ENCODE measurements at places on chromosomes 11 and 22.

DNA sequence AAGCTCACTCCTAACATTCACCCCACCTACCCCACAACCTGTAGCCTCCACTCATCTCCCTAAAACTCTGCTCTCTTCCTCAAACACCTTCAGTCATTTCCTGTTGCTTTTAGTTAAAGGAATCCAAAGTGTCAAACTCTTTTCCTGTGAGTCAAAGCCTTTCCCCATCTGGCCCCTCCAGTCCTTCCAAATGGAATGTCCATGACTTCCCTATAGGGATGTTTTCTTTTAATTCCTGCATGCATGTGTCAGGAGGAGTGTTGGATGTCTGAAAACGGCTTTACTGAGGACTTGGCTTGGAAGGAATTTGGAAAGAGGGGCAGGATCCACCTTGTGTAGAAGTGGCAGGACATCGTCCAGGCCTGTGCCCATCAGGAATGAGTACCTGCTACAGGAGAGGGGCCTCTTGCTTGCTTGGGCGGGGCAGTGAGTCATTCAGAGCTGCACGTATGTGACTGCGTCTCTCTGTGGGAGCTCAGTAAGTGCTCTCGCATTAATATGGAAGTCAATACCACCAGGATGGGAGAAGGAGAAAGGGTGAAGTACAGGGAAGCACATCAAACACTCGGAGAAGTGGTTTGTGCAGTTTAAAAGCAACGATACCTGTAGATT lies 491.9 kb downstream of the OPCML start:
- DNase-seq = no peak

DNA sequence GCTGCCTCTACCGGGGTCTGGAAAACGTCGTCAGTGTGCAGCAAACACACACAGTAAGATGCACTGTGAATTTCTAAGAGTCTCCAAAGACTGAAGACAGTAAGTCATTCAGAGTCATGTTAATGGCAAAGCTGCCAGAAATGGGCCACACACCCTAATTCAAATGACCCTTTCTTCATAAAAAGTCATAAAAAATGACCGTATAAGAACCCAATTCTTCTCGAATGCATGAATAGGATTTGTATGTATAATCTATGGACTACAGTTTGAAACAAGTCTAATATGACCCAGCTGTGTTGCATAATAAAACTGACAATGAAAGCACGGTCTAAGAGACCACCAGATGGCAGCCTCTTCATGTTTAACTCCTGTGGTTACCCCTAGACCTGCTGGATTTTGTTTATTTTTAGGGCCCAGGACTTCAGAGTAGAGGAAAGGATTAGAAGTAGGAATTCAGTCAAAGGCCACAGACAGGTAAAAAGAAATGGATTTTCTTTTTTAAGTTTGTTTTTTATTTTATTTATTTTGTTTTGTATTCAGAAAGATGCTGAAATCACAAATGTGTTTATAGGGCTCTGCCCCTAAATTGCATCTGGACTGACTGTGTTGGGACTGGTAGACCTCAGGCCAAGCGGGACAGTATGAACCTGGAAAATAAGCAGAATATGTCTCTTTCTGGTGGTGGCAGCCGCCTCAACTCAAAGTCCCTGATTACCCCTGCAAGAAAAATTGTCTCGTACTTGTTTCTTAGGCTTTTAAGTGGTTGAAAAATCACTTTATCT lies 32.1 kb upstream of the SLC5A12 start:
- no peak for DNase-seq

GRCh38 chr11:33721426-33721825 lies 14.8 kb downstream of the CD59 start:
- no peak for DNase-seq

DNA sequence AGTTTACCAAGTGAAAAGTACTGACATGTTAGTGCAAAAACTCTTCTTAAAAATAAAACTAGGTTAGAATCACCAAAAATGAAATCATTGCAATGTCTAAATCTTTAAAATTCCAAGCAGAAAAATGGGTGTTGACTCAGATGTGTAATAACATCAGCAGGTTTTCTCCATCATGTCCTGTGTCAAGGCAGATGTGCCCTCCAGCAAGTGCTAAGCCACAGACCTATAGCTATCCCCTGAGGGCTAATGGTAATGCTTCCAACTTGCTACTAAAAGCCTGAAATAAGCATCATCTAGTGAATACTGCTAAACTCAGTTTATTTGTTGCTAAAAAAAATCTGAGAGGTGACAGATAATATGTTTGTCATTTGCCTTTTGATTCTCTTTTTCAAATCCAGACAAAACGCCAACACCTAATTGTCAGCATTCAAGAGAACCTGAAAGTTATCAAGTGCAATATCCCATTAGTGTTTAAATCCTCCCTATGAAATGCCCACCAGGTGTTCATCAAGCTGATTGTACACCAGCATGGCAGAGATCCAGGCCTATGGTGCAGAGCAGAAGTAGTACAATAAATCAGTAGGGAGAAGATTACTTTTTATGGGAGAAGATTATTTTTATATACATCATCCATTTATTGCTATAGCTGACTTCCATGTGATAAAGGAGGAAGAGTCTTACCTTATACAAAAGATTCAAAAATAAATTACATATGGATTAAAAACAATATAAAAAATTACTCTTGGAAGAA lies 55.1 kb upstream of the SYT9 start:
- DNase-seq = no peak

DNA sequence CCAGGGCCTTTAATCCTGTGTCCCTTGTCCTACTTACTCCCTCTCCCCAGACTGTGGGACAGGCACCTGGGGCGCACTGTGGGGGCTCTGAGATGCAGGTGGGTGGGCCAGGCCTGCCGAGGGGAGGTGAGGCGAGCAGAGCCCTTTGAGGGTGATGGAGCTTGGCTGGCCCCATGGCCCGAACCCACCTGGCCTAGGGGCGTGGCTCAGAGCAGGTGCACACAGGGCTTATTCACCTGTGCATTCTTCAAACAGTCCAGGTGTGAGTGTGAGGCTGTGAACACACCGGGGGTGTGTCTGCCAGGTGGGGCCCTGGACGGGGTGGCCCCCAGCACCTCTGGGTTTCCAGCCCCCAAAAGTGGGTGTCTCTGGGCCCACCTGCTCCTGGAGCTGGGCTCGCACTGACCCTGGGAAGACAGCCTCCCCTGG lies 9.0 kb upstream of the MUC5AC start:
- no peak for DNase-seq

DNA sequence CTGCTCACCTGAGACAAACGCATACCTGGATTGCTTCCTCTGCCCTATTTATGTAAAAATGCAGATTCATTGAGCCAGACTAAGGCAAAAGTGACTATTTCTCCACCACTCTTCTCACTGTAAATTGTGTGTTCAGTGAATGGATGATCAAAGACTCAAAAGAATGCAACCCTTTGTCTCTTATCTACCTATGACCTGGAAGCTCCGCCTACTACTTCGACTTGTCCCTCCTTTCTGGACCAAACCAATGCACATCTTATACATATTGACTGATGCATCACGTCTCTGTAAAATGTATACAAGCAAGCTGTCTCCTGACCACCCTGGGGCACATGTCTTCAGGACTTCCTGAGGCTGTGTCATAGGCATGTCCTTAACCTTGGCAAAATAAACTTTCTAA lies 418.0 kb upstream of the SYN3 start:
- DNase-seq = no peak

DNA sequence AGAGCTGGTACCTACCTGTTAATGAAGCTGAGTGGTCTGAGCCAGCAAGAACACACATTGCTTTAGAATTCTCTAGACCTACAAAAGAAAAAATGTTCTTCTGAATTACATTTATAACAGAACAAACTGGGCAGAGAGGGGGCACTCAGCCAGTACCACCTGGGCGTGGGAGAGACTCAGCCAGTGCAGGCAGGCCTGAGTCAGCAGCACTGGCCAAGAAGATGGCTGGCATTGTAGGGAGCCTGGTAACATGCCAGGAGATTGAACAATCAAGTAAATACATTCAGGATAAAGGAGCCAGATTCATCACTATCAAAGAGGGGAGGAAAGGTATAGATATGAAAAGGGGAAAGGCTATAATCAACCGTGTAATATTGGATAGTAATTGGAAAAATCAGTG lies 19.9 kb downstream of the SERGEF start:
- no peak for DNase-seq

DNA sequence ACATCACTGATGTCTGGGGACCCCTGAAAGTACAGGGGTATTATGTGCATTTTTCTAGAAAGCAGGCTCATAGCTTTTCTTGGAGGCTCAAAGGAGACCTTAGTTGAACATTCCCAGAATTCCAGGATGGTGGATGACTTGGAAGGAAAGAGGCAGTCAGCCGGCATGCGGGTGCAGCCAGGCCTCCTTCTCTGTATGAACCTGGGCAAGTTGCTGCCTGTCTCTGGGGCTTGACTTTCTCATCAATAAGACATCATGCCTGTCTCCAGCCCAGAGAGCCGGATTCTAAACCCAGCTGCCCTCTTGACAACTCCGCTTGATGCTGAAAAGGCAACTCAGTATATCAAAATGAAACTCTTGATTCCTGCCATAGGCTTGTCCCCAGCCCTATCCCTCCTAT lies 12.6 kb downstream of the MS4A15 start:
- DNase-seq = no peak

- no peak for DNase-seq
Observed at GRCh38 chr22:43053176-43053575, 36.0 kb downstream of the TTLL1 start.

- DNase-seq = no peak
Observed at GRCh38 chr11:26011474-26011873, 320.5 kb upstream of the ANO3 start.

- DNase-seq = no peak
Observed at GRCh38 chr11:16603245-16603644, 135.2 kb upstream of the C11orf58 start.

GRCh38 chr22:46084943-46085827 lies 65.1 kb upstream of the PPARA start:
- DNase-seq = no peak

GRCh38 chr11:104370478-104370877 lies 206.5 kb upstream of the PDGFD start:
- no peak for DNase-seq

DNA sequence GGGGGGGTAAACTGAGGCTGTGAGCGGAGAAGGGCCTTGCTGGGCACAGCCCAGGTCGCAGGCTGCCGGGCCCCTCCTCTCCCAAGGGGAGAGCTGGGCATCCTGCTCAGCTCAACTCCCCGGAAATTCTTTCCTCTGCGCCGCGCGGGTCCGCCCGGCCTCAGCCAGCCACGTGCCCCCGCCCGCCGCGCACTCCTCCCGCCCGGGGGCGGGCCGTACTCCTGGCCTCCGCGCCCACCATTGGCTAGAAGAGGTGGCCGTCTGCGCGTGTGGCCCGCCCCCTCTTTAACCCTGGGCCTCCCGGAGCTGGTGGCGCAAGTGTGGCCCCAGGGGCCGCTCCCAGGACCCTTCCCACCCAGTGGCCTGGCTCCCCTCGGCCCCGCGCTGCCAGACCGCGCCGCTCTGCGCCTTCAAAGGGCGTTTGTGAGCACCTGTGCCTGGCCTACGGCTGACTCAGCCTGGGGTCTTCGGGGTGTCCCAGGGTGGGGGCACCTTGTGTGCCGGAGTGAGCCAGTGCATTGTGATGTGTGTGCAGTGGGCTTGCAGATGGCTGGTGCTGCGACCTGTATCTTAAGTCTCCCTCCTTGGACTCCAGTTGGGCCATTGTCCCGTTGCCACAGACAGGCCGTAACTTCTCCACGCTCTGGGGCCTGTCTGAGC lies 2.0 kb downstream of the MRGPRF start:
- DNase-seq = peak; percentile 32

GRCh38 chr11:114562166-114562916 lies 2.7 kb upstream of the NXPE1 start:
- no peak for DNase-seq

DNA sequence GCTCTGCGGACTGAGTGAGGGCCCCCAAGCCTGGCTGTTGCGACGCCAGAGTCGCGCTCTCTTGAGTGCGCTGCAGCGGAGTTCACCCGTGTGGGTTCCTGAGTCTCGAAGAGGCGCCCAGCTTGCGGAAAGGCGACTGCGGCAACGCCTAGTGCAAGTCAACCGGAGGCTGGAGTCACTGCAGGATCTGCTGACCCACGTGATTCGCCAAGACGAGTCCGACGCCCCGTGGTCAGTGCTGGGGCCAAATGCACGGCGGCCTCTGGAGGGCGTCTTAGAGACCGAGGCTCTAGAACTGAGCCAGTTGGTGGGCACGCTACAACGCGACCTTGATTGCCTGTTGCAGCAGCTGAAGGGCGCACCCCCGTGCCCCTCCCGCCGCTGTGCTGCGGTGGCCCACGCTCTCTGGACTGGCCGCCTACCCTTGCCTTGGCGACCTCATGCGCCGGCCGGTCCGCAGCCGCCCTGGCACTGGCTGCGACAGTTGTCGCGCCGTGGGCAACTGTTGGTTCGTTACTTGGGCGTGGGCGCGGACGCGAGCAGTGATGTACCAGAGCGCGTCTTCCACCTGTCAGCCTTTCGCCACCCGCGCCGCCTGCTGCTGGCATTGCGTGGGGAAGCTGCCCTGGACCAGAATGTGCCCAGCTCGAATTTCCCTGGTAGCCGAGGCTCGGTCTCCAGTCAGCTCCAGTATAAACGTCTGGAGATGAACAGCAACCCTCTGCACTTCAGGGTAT lies 32.6 kb downstream of the RRP8 start:
- DNase-seq = no peak

GRCh38 chr22:44543781-44544477 lies 45.9 kb upstream of the RTL6 start:
- no peak for DNase-seq

GRCh38 chr11:65307298-65308229 lies 7.1 kb upstream of the CDC42EP2 start:
- DNase-seq = no peak

DNA sequence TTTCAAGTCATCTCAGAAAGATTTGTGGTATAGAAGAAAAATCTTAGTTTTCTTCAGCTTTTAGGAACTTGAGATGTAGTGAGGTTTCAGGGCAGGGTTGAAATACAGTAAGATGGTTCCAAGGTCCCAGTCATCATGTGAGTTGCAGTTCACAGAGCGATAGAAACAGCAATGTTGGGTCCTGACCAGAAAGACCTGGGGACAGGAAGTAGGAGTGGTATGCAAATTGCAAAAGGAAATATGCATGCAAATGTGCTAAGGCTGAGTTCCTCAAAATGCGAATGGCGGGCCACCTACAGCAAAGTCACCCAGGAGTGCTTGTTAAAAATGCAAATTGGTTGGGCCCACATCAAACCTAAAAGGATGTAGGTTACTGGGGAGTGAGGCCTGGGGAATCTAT lies 1032.7 kb upstream of the TENM4 start:
- no peak for DNase-seq

Measured in retinal pigment epithelial cell (primary cell).